ENCODE measurements at places on chromosomes 5 and 9.
A peak's percentile ranks its signal among the peaks of the same experiment; 100 is the strongest.

DNA sequence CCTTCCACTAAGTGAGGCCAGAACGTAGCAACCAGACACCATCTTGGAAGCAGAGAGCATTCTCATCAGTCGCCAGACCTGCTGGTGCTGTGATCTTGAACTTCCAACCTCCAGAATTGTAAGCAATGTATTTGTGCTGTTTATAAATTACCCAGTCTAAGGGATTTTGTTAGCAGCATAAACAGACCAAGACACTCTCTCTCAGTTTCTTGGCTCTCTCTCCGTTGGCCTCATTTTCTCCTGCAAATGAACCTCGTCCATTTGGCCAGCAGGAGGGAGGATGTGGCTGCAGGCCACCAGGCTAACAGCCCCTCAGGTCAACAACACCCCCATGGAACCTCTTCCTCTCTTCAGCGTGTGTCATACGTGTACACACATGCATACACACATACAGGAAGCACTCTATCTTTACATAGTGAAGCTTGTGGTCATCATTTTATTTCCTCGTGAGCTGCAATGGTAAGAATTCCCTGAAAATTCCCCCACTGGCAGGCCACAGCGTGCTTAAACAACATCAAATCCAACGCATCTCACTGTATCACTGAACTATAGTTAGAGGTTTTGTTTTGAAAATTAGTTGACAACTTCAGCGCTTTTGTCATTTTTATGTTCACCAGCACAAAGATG is 62.8 kb upstream of the PPP1R26 start:
- DNase-seq = no peak

DNA sequence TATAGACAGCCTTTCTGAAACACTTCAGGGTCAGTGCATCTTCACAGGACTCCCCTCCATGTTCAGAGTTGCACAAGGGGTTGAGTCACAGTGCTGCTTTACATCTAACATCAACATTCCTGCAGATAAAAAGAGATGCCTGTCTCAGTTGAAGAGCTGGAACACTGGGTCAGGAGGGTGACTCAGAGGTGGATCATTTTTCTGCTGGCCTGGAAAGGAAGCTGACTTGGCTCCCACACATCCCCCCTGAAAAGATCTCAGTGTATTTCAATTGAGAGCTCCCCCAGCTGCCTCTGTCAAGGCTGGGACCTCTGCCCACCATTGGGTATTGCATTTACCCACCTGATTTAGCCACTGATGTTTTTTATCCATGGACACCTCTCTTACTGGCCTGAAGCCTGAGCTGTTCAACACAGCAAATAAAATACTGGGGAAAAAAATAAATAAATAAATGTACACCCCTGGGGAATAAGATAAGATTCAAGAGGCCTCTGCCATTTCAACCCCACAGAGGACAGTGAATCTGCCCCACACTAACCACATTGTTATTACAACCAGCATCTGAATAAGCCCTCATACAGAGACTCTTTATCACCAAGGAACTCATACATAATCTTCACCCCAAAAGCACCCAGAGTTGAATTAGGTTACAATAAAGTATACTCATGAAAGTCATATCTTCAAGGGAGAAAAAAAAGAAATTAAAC is 716.4 kb downstream of the SEMA5A start:
- peak; percentile 95 for DNase-seq

- DNase-seq = no peak
These were observed 1536.2 kb upstream of the CDH9 start for GRCh38 chr5:28574606-28575005.

- DNase-seq = no peak
These were observed 188.5 kb upstream of the RASA1 start for GRCh38 chr5:87079219-87079618.

GRCh38 chr9:71783120-71783523 is 14.8 kb upstream of the CEMIP2 start:
- no peak for DNase-seq

DNA sequence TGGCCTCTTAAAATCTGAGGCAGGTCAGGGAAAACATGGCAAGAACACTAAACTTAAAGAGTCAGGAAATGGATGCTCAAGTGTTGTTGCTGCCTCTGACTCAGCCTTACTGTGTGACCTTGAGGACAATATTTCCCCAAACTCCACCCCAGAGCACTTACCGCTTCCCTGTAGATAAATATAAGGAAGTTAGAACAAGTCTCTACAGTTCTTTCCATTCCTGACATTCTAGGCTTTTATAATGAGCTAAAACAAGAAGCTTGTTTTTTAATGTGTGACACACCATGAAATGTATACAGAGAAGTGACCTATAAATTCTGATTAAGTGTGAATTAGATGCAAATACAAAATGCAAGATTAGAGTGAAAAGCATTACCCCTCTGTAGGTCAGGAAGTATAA is 129.3 kb downstream of the GRIA1 start:
- no peak for DNase-seq

DNA sequence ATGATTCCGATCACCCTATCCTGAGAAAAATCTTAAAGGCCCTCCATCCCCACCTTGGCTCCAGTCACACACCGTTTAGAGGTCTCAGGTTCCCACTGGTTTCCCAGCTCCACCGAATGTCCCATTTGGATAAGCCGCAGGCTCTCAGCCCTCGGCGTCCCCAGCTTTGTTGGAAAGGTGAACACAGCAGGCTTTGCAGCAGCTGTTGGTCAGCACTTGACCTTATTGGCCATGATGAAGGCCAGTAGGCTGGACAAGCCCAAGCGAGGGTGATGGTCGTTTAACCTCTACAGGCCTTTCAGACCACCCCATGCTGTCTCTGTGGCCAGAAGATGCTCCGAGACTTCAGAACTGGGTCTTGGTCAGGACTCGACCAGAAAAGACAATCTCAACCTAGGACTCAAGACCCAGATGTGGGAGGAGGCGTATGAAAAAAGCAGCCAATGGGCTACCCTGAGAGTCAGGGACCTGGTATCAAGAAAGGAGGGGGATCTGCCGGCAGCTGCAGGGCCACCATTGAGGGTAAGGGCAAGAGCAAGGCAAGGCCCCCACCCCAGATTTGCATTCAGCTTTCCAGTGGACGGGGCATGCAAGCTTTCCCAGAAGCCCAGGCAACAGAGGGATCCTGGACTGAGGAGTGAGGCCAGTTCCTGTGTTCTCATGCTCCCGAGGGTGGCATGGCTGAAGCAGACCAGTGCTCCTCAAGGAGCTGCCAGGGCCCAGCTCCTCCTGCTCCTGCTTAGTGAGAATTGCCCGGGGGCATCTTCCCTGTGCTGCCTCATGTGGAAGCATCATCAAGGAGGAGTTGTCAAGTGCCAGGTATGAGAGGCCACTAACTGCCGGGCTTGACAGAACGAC is 13.4 kb downstream of the UBE2QL1 start:
- DNase-seq = no peak

GRCh38 chr5:14100281-14100680 is 42.9 kb upstream of the TRIO start:
- no peak for DNase-seq

GRCh38 chr9:110891760-110892159 is 146.5 kb downstream of the LPAR1 start:
- peak; percentile 58 for DNase-seq

GRCh38 chr5:89480406-89481007 is 597.5 kb upstream of the MEF2C start:
- DNase-seq = no peak

DNA sequence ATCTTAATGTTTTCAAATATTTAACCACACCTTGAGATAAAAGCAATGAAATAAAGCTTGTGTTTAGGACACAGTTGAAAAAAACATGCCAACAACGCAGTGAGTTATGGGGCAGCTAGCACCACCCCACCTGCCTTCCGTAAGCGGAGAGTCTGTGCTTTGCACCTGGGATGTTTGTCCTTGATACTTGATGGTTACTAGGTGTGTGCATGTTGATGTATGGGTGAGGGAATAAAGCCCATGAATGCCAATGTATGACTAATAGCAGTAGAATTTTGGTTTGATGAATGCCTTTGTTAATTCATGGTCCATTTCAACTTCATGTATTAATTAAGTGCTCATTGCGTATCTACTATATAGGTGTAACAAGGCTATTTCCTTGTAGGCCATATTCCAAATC is 74.0 kb downstream of the PCSK5 start:
- no peak for DNase-seq

GRCh38 chr9:38681747-38682227 is 38.1 kb downstream of the FAM240B start:
- DNase-seq = no peak

DNA sequence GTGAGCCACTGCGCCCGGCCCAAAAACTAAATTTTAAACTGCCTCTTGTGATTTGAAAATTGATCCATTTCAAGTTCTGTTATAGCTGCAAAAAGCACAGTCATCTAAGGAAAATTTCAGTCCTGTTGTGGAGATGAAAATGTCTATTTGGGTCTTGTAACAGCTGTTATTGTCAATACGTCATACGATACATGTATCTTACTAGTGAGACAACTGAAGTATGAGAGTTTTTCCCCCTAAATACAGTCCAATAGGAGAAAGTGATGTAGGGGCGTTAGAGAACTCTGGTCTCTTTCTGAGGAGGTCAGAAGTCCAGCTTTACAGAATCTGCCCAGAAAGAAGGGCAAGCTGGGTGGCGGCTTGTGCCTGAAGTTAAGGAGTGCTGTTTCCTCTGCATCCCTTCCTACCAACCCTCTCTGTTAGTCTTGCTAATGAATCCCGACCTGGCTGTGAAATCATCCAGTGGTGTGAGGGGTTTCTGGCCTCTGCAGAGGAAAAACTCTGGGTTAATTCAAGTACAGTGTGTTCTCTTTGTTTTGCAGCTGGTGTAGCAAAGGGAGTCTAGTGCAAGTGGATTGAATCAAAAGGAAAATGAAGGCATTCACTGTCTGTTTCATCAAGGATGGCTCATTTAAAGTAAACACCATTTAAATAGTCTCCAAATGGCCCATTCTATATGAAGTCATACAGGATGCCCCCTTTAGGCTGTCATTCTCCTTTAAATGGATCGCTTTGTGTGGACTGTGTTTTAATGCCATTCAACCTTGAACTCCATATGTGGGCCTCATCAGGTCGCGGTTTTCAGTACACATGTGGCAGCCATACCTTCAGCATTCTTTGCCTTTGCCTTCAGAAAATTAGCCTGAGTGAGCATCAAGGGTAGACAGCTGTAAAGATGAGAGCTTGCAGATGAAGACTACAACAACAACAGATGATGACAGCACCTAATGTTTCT is 59.0 kb downstream of the AOPEP start:
- DNase-seq = no peak

GRCh38 chr9:123062351-123063176 is 29.1 kb downstream of the GPR21 start:
- DNase-seq = peak; percentile 18

- no peak for DNase-seq
These were observed 145.4 kb upstream of the IER5L start for GRCh38 chr9:129323376-129323998.

DNA sequence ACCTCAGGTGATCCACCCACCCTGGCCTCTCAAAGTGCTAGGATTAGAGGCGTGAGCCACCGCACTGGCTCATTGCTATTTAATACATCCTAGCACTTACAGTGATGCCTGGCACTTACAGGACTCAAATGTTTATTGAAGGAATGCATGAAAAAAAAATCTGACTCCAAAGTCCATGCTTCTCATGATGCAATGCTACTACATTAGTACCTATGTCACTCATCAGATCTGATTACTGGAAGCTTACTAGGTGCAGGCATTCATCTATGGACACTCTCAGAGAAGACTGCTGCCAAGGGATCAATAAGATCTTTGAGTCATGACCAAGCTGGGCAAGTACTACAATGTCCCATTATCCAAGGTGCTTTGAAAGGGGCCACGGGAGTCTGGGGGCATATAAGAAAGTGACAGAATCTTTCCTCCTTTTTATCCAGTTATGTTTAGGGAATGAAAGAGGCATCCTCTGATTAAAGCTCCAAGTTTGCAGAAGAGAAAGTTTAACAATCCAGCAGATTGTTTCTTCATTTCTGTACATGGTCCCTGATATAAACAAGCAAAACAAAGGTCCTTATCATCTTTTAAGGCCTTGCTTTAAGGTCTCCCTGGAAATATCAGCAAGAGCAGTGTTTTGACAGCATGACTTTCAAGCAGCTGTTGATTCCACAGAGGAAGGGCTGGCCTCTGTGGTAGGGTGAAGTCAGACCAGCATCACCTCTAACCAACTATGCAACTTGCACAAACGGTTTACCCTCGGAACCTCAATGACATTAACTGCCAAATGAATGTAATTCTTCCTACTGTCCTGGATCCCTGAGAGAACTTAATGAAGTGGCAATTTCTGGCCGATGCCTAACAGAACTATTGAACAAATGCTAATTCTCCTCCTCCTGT is 35.9 kb downstream of the ARPC5L start:
- no peak for DNase-seq

DNA sequence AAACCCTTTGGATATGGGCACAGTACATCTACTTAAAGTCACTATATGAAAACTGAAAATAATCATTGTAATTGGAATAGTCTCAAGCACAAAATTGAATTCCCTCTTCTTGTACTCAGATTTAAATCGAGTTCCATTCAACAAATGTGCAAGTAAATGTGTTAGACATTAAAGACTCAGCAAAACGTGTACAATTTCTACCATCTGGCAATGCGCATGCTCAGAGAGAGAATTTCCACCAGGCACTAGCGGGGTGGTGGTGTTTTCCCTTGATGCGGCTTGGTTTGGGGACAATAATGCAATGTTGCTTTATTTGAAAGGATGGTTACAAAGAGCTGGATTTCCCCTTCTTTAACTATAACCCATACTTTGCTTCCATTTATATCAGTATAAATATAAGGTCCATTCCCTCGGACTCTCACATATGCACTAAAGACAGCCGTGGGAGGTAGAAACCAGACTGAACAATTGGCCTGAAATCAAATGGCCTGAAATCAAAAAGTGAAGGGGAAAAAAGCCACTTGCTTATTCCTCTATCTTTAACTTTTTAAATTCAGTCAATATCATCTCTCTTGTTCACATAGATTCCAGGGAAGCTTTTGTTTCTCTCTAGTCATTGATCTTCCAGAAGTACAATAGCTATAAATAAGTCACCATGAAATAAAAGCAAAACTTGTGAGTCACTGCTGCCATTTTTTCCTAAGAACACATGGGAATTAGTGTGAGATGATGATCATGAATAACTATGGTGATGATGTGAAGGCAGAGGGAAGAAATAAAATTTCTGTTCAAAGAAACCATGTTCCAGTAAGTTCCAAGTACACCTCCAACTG is 59.2 kb downstream of the ADAMTS12 start:
- no peak for DNase-seq

DNA sequence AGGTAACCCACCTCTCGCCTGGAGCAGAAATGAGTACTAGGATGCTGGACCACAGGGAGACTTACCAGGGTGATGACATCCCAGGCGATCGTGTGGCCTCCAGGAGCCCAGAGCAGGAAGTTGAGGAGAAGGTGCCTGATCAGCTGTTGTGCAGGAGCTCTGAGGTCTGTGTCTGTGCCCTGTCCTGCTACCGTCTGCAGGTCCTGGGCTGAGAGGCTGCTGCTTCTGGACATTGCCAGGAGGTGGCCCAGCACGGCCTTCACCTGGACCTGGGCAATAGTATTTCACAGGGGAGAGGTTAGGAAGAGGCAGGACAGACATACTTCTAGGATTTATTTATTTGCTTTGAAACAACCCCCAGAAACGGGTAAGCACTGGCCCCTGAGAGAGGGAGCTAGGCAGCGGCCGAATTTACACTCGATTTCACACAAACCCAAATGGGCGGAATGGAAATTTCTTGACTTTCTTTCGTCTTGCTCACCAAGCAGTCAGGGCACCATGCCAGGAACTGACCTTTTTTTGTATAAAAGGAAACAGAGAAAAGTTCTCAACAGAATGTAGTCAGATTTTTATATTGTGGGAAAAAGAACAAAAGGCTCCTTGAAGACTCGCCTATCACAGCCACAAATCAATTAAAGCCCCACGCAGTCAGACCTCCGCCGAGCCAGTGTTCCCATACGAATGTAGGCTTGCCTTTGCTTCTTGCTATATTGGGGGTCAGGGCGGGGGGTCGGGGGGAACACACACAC is 210.3 kb downstream of the FANCC start:
- DNase-seq = no peak

- DNase-seq = peak; percentile 76
These were observed 446.8 kb downstream of the CCDC171 start for GRCh38 chr9:15999422-16000339.
